ENCODE measurements at places on chromosomes 4 and X.

- DNase-seq, result no peak
These were observed 1.1 kb upstream of the CD99 start for GRCh38 chrX:2689773-2690666.

GRCh38 chr4:61994036-61994435 lies 793.9 kb downstream of the ADGRL3 start:
- DNase-seq, result no peak

DNA sequence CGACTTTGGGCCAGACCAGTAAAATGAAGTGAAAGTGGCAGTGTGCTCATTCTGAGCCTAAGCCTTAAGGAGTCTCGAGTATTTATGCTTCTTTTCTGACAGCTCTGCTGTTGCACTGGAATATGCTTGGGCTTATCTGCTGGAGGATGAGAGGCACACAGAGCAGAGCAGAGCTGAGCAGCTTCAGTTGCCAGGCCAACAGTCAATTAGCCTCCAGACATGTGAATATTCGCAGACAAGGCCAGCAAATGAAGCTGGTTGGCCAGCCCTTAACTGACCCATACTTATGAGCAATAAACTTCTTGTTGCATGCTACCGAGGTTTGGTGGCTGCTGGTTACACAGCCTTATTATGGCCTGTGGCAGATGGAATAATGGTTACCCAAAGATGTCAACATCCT lies 203.0 kb upstream of the GEMIN8 start:
- no peak for DNase-seq

DNA sequence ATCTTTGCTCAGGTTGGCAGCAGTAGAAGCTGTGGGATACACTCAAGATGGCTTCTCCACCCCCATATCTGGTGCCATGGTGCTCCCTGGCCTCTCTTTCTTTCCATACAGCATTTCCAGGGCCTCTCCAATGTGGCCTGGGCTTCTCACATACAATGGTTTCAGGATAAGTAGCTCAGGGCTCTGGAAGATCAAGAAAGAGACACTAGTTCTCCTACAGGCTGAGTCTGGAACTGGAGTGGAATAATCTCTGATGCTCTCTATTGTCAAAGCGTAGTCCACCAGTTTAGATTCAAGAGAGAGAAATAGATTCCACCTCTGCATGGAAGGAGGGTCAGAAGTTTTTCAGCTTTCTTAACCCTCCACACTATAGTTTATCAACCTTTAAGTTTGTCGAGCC lies 138.2 kb upstream of the AADAT start:
- no peak for DNase-seq

- DNase-seq, result no peak
These were observed 33.3 kb downstream of the MEPE start for GRCh38 chr4:87865960-87866598.
